Activated T-cell treated with anti-CD3 and anti-CD28 coated beads, Interleukin-2, amount 50 U/mL, for 1 hour (primary cell): ENCODE measurements at places on chromosomes 5 and 9.

- no peak for DNase-seq
Observed at GRCh38 chr5:177269976-177270375, 33.5 kb downstream of the RAB24 start.

DNA sequence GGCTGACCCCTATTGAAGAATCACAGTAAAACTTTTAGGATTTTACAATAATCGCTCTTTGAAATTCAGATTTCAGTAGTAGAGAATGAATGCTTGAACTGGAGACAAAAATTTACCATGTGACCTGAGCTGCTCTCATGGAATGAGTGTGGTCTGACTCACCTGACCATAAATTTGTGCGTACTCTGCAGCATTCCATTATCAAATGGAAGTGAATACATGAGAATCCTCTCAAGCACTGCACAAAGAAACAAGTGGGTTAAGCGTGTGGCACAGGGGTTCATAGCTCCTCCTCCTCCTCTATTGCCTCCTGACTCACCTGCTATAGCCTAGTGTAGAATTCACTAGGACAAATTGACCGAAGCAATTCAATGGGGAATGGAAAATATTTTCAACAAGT is 269.8 kb upstream of the CDH9 start:
- no peak for DNase-seq

- DNase-seq: no peak
Observed at GRCh38 chr5:95641741-95642220, 4.8 kb upstream of the RFESD start.

DNA sequence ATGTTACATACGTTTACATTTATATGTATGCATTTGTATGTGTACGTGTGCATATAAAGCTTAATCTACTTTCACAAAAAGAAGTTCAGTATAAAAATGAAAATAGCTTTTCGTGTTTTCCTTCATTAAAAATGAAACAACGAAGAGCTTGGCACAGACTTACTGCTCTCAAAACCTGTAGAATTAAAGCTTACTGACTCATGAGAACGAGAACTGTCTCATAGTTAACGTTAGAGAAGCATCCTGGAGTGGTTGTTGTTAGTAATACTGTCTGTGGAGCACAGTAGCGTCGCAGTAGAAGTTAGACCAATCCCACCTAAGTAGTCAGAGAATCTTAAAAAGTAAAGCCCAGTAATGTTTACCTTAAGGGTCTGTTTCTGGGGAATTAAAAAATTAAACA is 1.3 kb downstream of the MAT2B start:
- no peak for DNase-seq

DNA sequence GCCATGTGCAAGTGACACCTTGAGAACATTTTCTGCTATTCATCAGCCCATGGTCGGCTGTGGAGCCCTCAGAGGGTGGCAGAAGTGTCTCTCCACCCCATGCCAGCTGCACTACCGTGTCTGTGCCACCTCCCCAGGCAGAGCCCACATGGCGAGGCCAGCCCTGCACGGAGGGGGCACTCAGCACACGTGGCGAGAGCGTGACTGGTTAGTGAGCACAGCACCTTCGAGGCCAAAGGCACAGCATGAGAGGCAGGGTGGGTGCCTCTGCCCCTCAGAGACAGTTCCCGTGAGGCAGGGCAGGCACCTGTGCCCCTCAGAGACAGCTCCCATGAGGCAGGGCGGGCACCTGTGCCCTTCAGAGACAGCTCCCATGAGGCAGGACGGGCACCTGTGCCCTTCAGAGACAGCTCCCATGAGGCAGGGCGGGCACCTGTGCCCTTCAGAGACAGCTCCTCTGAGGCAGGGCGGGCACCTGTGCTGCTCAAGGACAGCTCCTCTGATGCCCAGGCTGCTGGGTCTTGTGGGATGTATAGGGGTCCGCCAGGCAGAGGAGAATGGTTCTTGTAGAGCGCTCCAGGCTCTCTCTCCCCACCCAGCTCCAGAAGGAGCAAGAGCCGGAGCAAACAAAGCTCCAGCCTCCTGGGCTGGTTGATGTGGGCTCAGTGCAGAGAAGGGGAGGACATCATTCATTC is 179.8 kb upstream of the PPP1R26 start:
- no peak for DNase-seq

- DNase-seq: no peak
Observed at GRCh38 chr5:77633207-77633675, 5.3 kb downstream of the OTP start.

- no peak for DNase-seq
Observed at GRCh38 chr9:92666236-92666635, 3.7 kb downstream of the IPPK start.

DNA sequence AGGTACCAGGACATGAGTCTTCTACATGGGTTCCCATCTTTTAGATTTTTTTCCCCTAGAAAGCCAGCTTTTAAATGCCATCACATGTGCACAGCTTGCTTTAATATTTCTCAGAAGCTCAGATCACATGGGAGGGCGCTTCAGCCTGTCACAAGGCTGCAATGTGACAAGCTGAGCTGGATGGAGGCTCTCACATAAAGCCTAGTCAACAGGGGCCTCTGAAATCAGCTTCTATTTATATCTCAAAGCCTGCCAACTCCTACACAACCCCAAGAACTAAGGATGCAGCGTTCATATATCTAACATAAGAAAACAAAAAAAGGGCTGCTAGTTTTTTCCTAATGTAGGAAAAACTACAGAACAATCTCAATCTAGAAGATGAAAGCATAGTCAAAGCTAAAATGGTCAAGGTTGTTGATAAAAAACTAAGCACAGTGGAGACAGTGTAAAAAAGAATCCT is 2.3 kb downstream of the ZFAND5 start:
- DNase-seq: peak; percentile 25
